ENCODE measurements at places on chromosomes 16 and 17.

- no peak for DNase-seq
These were observed 166.7 kb downstream of the PRKCA start for GRCh38 chr17:66469088-66469442.

- DNase-seq = no peak
These were observed 56.4 kb upstream of the SLC25A19 start for GRCh38 chr17:75345514-75346167.

DNA sequence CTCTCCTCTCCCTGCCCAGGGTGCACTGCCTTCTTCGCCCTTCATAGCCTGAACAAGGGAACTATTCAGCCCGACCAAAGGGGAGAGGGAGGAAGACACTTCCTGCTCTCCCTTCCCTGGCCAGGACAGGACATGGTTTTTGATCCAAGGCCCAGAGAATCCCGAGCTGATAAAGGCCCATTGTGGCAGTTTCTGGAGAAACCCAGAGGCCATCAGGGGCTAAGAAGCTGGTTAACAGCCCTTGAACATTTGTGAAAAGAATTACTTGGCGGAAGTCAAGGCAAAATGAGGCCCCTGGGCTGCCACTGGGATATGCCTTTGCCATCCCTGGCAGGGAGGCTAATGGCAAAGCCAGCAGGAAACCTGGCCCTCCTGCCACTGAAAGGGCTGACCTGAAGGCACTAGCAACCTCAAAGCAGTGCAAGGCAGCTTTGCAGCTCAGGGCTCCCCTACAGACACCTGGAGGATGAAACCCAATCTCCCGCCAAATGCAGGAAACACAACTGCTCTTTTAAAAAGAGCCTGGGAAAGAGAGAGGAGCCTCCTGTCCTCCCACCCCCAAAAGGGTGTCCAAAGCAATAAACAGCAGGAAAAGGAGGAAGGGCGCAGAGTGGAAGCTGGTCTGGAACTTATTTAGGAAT is 12.6 kb downstream of the PHB1 start:
- no peak for DNase-seq

GRCh38 chr16:24145927-24146326 is 110.2 kb upstream of the CACNG3 start:
- DNase-seq = no peak

GRCh38 chr17:73952480-73953205 is 250.8 kb upstream of the RPL38 start:
- DNase-seq = no peak

DNA sequence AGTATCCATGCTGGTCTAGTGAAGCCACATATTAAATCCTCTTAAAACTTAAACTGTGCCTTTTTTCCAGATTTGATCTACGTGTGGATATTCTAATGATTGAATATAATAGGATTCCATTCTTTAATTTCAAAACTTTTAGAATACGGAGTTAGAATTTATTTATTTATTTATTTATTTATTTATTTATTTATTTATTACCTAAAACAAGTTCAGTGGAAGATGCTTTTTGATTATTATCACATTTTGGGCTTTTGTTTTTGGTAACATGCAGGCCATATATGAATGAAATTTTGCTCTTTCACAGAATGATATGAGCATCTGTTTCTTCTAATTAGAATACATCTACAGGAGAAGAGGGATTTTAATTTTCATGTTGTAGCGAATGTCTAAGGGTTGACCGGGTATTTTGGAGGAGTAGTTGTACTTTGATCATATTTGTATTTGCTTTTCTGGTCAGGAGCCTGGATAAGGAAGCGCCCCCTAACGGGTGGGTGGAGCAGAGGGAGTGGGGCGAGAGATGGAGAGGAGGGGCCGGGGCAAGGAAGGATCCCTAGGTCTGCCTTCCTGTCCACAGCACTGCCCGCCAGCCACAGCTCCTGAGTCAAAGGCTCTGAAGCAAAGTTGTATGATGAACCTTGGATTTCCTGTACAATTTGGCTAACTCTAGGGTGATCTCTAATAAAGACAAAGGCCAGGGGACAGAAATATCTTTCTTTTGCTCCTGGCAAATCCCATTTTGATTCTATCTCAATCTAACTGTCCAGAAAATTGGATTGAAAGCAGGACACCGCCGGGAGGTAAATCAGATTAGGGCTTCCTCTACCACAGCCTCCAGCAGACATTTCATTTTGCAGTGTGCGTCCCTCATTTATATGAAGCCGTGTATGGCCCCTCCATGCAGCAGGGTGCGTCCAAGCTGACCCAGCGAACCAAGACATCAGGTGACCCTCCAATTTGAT is 149.1 kb downstream of the PRKCA start:
- DNase-seq = no peak

DNA sequence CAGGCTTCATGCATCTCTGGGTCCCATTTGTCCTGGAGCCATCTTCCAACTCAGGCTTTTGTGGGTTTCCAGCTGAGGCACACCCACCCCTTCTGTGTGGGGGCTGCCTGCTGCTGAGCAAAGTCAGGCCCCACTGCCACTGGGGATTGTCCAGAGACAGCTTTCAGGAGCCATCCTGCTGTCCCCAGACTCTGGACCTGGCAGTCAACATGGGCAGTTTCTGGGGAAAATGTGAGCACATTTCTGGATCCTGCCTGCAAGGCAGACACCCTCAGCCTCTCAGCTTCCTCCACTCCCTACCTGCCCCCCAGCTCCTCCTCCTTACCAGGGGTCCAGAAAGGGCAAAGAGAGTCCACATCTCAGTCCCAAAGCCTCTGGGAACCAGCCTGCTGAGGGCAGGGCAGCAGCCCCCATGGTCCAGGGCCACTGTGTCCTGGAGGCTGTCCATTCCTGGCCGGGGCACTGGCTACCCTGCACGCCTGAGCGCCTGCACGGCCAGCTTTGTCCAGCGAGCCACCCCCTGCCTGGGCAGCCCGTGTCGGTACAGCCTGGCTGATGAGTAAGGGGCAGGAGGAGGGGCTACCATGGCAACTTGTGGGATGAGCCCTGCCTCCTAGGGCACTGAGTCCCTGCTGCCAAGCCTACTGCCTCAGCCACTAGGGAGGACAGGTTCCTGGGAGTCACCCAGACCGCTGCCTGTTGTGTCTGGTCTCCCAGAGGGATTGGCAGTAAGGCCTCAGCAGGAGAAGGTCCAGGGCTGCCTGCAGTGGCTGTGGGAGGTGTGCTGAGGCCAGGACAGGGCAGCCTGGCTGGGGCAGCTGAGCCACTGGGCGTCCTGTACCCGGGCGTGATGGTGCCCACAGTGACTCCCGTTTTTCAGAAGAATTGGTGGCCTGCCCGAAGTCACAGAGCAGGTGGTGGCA is at the start of gene SLC47A2:
Gene SLC47A2, minus strand, starts transcription at position 477 of the 923 bp plus-strand sequence. Its CDS starts 29 bp downstream, at position 448.
- DNase-seq = no peak

- DNase-seq = peak; percentile 60
These were observed 7.4 kb upstream of the COX10 start for GRCh38 chr17:14061666-14062560.

GRCh38 chr17:83110735-83111134 is 31.3 kb downstream of the METRNL start:
- no peak for DNase-seq

DNA sequence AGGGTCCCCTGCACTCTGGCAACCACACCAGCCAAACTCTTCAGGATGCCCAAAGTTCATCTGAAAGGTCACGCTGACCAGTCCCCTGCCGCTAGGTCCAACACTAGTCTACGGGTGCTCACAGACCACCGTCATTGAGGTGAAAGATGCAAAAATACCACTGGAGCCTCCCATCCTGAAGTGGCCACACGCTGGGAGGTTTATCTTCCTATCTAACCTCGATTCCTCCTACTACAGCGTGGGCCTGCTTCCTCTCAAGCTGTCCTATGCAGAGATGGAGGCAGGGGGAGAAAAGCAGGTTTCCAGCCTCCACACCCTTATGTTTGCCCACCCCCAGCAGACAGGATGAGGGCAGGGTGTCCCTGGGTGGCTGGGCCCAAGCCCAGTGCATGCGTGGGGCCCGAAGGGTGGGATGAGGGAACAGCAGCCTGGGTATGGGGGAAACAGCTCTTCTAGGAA is 6.3 kb downstream of the SRCIN1 start:
- DNase-seq = no peak

DNA sequence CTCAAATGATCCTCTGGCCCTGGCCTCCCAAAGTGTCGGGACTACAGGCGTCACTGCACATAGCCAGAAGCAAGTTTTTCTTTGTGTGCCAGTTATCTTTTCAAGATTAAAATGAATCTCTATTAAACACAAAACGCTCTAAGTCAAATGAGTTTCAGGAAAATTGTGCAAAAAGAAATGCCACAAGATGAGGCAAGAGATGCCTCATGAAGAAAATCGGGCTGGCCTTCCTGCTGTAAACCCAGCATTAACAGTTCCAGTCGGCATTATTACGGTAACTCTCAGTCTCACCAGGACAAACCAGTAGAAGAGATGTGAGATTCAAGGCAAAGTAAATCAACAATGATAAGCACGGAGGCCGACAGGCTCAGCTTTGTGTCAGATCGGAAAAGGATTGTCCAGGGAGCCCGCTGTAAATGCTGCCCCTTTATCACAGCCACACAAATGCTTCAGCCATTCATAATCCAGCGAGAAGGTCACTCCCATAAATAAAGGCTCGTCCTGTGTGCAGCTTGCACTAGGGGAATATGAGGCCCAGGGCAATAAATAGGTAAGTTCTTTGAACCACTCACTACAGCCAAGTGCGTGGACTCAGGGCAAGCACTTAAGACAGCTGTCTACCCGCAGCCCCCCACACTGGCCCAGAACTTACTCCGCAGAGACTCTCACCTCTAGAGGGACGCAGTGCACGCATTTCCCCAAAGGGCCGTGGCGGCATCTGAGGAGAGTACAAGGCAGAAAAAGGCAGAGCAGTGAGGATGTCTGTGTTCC is 27.2 kb downstream of the NPLOC4 start:
- no peak for DNase-seq

DNA sequence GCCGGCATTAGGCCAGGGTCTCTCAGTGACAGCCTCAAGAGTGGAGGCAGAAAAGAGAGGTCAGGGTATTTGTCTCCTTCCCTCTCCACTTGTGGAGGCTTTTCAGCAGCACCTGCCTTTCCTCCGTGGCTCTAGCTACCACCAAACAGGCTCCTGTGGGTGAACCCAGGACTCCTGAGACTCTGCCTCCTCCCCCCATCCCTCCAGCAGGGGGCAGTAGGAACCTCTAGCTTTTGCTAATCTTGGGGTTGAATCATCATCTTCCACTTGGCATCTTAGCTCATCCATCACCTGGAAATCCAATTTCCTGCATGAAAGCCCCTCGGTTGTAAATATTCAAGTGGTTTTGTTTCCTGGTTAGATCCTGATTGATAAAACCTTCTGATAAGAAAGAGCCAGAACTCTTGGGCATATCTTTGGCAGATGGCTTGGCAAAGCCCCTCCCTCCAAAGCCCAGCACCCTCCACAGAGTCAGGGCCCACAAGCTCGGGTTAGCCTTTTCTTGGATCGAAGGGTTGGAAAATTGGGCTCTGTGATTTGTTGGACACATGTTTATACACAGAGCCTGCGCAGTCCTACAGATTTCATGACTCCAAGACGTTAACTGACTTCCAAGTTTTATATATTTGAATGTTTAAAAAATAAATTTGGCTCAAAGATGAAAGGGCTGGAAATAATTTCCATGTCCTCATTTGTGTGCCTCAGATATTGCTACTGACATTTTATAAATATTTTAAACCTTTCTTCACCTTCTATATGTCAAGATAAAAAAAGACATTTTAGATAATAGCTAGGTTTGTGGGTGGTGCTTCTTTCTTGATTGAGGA is 322.1 kb downstream of the MAP2K4 start:
- no peak for DNase-seq

DNA sequence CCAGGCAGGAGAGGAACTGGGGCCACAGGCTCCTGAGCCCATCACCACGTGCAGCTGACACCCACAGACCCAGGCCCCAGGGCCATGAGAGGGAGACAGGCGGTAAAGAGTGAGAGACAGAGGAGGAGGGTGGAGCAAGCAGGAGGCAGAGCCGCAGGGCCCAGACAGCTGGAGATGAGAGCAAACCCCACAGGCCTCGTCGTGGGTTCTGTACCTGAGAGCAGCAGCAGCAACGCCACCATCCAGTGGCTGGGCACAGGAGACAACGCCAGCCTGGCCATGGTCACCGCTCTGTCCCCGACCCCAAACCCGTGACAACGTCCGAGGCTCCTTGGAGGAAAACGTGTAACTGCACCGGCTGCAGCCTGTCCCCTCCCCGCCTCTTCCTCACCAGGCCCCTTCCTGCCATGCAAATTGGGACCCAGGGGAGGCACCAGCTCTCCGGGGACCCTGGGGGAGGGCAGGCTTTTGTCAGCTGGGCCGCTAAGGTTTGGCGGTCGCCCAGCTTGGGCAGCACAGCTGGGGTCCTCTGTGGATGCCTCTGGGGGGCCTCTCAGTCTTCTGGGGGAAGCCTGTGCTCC is at the start of gene CD79B:
Gene CD79B, minus strand, starts transcription at position 351 of the 581 bp plus-strand sequence. Its CDS starts 70 bp downstream, at position 281.
- no peak for DNase-seq

DNA sequence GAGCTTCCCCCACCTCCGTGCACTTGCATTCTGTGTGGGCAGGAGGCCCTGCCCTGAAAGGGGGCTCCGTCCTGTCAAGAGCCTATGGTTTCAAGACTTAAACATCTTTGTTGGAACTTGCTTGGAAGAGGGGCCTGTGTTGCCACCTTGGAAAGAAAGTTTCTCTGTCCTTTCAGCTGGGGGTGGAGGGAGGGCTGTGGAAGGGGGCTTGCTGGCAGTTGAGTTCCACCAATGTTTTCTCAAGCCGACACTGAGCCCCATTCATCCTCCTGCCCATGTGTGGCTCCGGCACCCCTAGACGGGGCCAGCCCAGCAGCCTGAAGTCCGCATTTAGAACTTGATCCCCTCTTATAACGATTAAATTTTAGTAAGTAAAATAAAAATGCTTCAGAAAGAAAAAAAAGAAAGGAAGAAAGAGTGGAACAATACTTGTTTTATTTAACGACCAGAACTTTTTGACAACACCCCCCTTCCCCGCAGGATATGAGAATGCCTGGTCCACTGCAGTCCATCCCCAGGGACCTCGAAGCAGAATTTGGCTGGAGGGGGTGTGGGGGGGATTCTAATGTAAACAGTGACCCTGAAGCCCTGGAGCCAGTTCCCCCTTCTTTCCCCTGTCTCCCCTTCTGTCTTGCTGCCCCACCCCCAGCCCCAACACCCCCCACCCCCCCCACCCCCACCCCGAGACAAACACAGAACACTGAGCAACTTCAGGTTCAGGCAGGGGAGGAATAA is 26.9 kb upstream of the CLEC18A start:
- no peak for DNase-seq

DNA sequence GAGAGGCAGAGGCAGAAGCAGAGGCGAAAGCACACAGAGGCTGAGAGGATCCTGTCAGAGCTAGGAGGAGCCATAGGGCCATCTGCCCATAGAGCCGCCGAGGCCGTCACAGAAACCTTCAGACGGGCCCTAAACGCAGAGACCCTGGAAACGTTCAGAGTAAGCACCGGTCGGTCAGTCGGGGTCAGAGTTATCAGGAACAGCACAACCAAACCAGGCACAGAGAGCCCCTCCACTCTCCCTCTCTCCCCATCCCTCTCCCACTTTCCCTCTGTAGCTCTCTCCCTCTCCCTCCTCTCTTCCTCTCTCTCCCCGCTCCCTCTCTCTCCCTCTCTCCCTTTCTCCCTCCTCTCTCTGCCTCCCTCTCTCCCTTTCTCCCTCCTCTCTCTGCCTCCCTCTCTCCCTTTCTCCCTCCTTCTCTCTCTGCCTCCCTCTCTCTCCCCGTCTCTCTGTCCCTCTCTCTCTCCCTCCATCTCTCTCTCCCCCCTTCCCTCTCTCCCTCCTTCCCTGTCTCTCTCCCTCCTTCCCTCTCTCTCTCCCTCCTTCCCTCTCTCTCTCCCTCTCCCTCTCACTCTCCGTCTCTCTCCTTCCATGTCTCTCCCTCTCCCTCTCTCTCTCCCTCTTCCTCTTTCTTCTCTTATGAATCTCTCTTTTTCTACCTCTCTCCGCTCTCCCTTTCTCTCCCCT is 138.9 kb downstream of the C16orf95 start:
- no peak for DNase-seq

GRCh38 chr17:47757386-47757785 is 24.4 kb downstream of the TBX21 start:
- no peak for DNase-seq

GRCh38 chr17:35717475-35717874 is 14.0 kb upstream of the RASL10B start:
- no peak for DNase-seq

Data from non-pigmented ciliary epithelial cell (primary cell).